ENCODE measurements at places on chromosomes 2 and 18. TPM values are rescaled to one million over a fixed set of nuclear protein-coding genes. Genes with fewer than 3 reads are reported as not detected.
A peak's percentile ranks its signal among the peaks of the same experiment; 100 is the strongest.

DNA sequence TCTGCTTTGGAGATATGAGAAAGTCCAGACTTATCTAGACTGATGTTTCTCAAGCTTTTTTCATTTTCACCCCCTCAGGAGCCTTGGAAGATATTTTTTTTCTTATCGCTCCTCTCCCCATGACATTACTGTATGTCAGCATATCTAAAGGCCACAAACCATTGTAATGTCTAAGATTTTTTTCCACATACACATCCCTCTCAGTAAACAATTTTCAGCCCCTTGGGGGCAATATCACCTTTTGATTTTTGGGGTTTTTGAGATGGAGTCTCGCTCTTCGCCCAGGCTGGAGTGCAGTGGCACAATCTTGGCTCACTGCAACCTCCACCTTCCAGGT is 60.3 kb upstream of the REL start:
- no peaks in the 10 kb centered on the region for H3K27me3 ChIP-seq
- no peak overlapping the region for H3K4me3 ChIP-seq
- peaks cover 2% of the 10 kb centered on the region for H3K36me3 ChIP-seq
- peak overlapping the region; percentile 93 for H3K27ac ChIP-seq

- H3K36me3 ChIP-seq: no peaks in the 10 kb centered on the region
- no peak overlapping the region for H3K4me3 ChIP-seq
- DNase-seq: no peak
- H3K27ac ChIP-seq: no peak overlapping the region
- H3K27me3 ChIP-seq: peaks cover 1% of the 10 kb centered on the region
These were observed 204.8 kb downstream of the MBD2 start for GRCh38 chr18:54019641-54020040.

DNA sequence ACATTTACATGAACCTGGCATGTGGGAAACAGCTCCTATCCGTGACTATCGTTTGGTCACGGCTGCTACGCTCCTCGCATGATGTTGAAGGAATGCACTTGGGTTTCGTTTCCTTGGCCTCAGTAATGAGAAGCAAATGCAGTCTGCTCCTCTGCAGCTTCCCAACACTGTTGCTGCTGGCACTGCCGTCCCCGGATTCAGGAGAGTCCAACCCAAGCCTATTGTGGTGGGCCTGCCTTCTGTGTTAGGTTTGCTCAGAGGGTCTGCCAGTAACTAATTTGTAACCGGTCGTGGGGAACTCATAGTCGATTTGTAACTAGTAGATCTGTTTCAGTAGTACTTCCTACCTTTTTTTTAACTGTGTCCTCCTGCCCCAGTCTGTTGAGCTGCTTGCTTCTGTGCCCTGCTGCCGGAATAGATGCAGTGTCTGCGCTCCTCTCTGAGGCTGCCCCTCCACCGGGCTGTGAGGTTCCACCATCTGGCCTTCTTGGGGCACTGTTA is 58.4 kb downstream of the WDSUB1 start:
- H3K4me3 ChIP-seq: no peak overlapping the region
- no peaks in the 10 kb centered on the region for H3K36me3 ChIP-seq
- DNase-seq: no peak
- no peaks in the 10 kb centered on the region for H3K27me3 ChIP-seq
- no peak overlapping the region for H3K27ac ChIP-seq

DNA sequence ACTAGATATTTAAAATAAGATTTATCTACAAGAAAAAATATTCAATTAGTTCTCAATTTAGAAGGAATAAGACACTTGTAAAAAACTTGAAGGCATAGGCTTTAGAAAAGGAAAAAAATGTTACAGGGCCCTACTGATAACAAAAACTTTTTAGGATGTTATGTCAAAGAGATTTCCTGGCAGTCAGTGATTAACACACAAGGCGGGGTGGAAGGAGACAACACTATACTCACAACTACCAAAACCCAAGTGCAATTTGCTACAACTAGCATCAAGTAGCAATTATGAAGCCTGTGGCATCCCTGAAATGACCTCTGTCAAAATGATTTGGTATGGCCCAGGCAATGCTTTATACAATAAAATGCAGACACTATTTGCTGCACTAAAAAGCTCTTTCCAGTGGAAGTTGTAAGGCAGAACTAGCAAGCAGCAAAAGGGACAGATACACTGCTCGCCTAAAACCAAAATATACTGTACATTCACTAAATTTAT is 15.3 kb downstream of the STRN start:
- no peaks in the 10 kb centered on the region for H3K27me3 ChIP-seq

GRCh38 chr18:63205791-63206252 is 113.7 kb downstream of the BCL2 start:
- no peaks in the 10 kb centered on the region for H3K27me3 ChIP-seq
- peaks cover 93% of the 10 kb centered on the region for H3K4me1 ChIP-seq
- peak overlapping the region; percentile 93 for H3K27ac ChIP-seq
- H3K4me3 ChIP-seq: peak overlapping the region; percentile 70
- peaks cover 74% of the 10 kb centered on the region for H3K36me3 ChIP-seq

GRCh38 chr2:198762441-198762840 is 695.3 kb downstream of the SATB2 start:
- no peaks in the 10 kb centered on the region for H3K27me3 ChIP-seq
- no peaks in the 10 kb centered on the region for H3K36me3 ChIP-seq
- no peaks in the 10 kb centered on the region for H3K4me1 ChIP-seq
- no peak overlapping the region for H3K27ac ChIP-seq
- H3K4me3 ChIP-seq: no peak overlapping the region
- DNase-seq: no peak

DNA sequence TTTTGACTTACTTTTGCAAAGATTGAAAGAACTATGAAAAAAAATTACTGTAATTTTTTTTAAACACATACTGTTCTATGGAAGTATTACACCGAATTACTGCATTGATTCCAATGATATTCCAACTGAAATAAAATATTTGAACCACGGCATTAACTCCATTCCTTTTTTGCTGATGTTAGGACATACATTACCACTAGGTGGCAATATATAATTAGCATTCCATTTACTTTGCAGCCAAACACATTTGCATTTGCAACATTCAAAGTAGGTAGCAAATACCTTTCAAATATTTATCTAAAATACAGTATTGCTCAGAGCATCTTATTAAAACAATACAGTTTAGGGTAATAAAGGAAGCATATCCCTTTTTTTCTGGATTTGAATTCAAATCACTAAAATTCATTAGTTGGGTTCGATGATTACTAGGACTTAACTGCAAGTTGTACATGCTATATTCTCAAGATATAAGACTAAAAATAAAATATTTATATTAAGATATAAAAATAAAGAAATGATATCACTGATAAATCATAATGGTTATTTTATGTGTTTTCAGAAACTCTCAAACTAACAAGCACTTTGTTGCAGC is 31.3 kb downstream of the LANCL1 start:
- no peak overlapping the region for H3K4me3 ChIP-seq
- no peak for DNase-seq
- H3K27ac ChIP-seq: no peak overlapping the region
- peaks cover 13% of the 10 kb centered on the region for H3K4me1 ChIP-seq

DNA sequence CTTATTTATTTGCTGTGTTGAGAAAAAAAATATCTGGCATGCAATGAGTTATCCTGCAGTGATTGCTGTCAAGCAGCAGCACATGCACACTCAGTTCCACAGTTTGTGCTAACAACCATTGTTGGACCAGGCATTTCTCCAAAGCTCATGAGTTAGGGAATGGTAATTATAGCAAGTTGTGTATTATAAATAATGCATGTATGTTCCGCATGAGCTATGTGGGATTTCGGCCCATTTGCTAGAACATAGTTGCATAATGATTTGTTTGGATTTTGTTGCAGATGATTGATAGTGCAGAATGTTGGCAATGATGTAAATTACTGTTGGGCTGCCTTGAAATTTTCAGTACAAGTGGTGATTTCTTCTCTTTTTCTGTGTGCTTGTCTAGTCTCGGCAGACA is 10.7 kb downstream of the KCNJ3 start:
- H3K4me3 ChIP-seq: no peak overlapping the region
- DNase-seq: no peak
- H3K27me3 ChIP-seq: no peaks in the 10 kb centered on the region
- H3K4me1 ChIP-seq: no peaks in the 10 kb centered on the region

DNA sequence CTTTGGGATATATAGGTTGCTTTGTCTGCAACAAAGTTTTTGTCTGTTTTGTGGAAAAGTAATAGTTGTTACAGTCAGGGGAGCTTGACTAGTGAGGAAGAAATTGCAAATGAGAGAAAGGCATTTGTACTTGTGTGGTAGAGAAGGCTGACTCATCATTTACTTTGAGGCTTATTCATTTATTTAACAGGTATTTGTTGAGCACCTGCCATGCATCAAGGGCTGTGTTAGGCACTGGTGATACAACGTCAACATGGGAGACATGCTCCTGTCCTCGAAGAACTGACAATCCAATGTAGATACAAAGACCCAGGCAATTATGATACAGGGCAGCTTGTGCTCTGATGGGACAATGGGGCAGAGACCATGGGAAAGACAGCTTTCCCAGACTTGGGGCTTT is 79.5 kb downstream of the UPP2 start:
- no peak for DNase-seq
- H3K4me1 ChIP-seq: no peaks in the 10 kb centered on the region
- H3K27ac ChIP-seq: no peak overlapping the region
- peaks cover 47% of the 10 kb centered on the region for H3K27me3 ChIP-seq
- H3K36me3 ChIP-seq: no peaks in the 10 kb centered on the region

DNA sequence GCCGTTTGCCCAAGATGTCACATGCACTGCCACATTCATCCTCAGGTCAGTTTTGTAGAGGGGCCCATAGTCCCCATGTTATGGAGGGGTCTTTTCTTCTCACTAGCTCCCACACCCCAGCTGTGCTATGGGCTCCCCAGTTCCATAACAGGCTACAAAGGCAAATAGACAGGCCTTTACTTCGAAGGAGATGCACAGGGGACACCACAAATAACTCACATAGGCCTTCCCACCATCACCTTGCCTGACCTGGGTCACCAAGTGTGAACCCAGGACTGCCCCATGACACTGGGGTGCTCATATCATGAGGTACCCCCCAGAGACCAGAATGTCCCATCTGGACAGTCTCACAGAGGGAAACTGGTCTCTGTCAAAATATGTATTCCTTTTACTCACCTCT is 15.0 kb upstream of the INO80C start:
- no peaks in the 10 kb centered on the region for H3K27me3 ChIP-seq
- no peak for DNase-seq
- no peaks in the 10 kb centered on the region for H3K4me1 ChIP-seq
- H3K36me3 ChIP-seq: no peaks in the 10 kb centered on the region
- H3K4me3 ChIP-seq: no peak overlapping the region
- no peak overlapping the region for H3K27ac ChIP-seq

- H3K4me1 ChIP-seq: peaks cover 6% of the 10 kb centered on the region
- no peaks in the 10 kb centered on the region for H3K27me3 ChIP-seq
- H3K27ac ChIP-seq: no peak overlapping the region
- no peak for DNase-seq
- H3K4me3 ChIP-seq: no peak overlapping the region
These were observed 45.8 kb upstream of the ID2 start for GRCh38 chr2:8636041-8636491.

DNA sequence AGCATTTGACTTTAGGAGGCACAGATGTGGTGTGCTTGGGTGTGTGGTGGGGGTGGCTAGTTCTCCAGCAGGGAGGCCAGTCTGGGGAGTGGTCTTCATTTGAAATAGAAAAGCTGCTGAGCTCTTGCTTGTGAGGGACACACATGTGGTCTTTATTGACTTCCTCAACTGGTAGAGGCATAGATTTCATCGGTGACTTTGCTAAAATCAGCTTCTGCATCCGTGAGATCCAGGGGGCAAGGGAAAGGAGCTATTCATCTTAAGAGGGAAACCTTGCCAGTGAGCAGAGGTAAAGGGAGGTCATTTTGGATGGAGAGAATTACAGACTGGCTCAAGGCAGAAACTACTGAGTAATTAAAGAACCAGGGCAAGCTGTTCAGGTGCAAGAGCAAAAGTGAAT is 4.7 kb downstream of the MAPRE3 start:
- H3K4me3 ChIP-seq: no peak overlapping the region
- DNase-seq: no peak
- no peak overlapping the region for H3K27ac ChIP-seq
- peaks cover 31% of the 10 kb centered on the region for H3K27me3 ChIP-seq

DNA sequence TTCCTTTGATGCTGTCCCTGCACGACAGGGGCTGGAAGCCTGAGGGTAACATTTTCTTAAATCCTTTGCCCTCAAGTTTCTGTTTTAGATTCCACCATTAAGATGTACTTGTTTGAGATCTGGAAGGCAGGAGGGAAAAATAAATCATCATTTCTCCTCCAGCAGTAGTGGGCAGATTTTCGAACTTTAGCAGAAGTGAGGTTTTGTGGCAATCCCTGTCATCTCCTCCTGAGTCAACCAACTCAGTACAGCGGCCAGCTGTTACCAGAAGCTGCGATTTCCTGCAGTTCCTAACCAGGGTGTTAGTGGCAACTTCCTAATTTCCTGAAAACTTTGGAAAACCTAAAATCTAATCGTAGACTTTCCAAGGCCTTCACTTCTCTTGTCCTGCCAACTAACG is 517.2 kb upstream of the ACVR2A start:
- no peak for DNase-seq
- H3K27me3 ChIP-seq: peaks cover 2% of the 10 kb centered on the region
- H3K36me3 ChIP-seq: peaks cover 11% of the 10 kb centered on the region
- peaks cover 34% of the 10 kb centered on the region for H3K4me1 ChIP-seq

GRCh38 chr2:217436386-217436785 is 566.4 kb downstream of the TNS1 start:
- no peak overlapping the region for H3K27ac ChIP-seq
- DNase-seq: no peak
- no peaks in the 10 kb centered on the region for H3K27me3 ChIP-seq
- H3K4me3 ChIP-seq: no peak overlapping the region

GRCh38 chr2:98692090-98693054 is 38.6 kb downstream of the MGAT4A start:
- peaks cover 62% of the 10 kb centered on the region for H3K36me3 ChIP-seq
- H3K4me1 ChIP-seq: peaks cover 73% of the 10 kb centered on the region
- H3K27me3 ChIP-seq: no peaks in the 10 kb centered on the region
- no peak for DNase-seq

DNA sequence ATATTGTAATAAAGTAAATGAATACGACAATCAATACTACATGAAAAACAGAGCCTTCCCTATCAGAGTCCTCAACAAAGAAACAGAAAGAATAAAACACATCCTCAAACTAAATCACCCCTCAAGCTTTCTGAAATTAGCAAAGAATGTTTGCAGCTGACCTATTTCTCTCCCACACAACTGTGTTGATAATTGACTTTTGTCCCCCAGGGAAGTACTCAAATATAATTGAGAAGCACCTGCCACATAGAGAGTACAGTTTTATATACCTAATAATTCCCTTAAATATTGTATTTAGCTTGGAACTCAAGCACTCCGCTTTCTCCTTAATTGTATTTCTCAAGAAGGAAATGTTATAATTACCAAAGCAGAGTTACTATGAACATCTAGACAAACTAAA is 12.6 kb downstream of the CACNB4 start:
- H3K4me3 ChIP-seq: no peak overlapping the region
- H3K27ac ChIP-seq: no peak overlapping the region
- no peaks in the 10 kb centered on the region for H3K4me1 ChIP-seq
- DNase-seq: no peak
- peaks cover 12% of the 10 kb centered on the region for H3K27me3 ChIP-seq

The BOLL gene
- total RNA-seq: not detected

The ACADL gene
- total RNA-seq: not detected

The TGFA gene
- total RNA-seq: not detected

The POTEI gene
- not detected for total RNA-seq

The UGT1A3 gene
- not detected for total RNA-seq

The SH3RF3 gene
- total RNA-seq: 0.17 TPM

The MYL12B gene
- 351 TPM for total RNA-seq

The ALMS1 gene
- total RNA-seq: 20.6 TPM

The UGT1A5 gene
- not detected for total RNA-seq

The RAMP1 gene
- total RNA-seq: 4.9 TPM

The ALS2 gene
- 11.7 TPM for total RNA-seq

The ASB18 gene
- total RNA-seq: not detected

Data from activated CD4-positive, alpha-beta T cell treated with anti-CD3 and anti-CD28 coated beads, Interleukin-2, amount 10 ng/mL, durations not matched to agents 7 days and 5 days (primary cell).